HFFc6 (cell line): ENCODE measurements at places on chromosomes 1 and 21.

- no peak for DNase-seq
Measured at GRCh38 chr21:19065164-19065563, 661.6 kb upstream of the TMPRSS15 start.

DNA sequence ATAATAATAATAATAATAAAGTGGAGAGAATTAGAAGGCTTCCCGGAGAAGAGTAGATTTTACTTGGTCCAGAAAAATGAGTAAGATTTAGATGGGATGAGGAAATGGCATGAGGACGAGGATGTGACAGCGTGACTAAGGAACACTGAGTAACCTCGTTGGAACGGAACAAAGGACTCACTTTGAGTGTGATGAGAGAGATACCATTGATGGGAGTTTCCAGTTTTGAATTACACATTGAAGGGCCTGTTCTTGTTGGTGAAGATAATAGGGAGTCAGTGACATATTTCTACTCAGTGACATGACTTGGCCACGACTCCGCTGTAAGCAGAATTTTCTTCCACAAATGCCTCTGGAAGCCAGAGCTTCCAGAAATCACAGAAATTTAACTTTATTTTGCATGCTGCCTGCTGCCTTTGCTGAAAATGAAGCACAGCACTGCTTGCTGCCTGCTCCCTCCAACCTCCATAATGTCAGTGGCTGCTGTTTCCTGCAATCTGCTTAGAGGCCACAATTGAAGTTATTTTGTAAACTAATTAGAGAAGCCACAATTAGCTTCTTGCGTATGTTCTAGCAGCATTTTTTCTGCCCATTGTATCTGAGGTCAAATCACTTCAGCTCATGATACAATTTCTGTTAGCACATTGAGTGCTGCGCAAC is 33.7 kb upstream of the FBXO28 start:
- DNase-seq, result peak; percentile 87

- no peak for DNase-seq
Measured at GRCh38 chr21:29613021-29613420, 314.3 kb downstream of the BACH1 start.

GRCh38 chr21:10464975-10465374 is 56.4 kb upstream of the TPTE start:
- DNase-seq, result no peak
